ENCODE measurements at places on chromosomes 3 and 15.

GRCh38 chr15:33946152-33946551 is 22.1 kb upstream of the CHRM5 start:
- DNase-seq, result no peak

DNA sequence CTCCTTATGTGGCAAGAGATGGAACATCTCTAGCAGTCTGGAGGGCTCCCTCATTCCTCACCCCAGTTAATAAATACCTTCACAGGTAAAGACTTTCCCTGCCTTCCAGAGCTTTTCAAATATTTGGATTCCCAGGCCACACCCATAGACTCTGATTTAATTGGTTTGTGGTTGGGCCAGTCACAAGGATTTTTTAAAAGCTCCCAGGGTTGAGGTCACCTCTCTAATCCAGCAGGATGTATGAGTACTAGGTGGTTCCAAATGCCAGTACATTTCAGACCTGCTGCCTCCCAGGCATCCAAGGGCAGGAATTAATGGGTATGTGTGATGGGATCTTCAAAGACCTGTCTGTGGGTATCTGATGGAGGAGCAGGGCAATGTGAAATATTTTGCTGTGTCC is 312.8 kb downstream of the CLSTN2 start:
- no peak for DNase-seq

GRCh38 chr3:101212730-101213129 is 107.6 kb downstream of the IMPG2 start:
- DNase-seq, result no peak

- no peak for DNase-seq
Measured at GRCh38 chr15:69082554-69082953, 68.1 kb downstream of the NOX5 start.

DNA sequence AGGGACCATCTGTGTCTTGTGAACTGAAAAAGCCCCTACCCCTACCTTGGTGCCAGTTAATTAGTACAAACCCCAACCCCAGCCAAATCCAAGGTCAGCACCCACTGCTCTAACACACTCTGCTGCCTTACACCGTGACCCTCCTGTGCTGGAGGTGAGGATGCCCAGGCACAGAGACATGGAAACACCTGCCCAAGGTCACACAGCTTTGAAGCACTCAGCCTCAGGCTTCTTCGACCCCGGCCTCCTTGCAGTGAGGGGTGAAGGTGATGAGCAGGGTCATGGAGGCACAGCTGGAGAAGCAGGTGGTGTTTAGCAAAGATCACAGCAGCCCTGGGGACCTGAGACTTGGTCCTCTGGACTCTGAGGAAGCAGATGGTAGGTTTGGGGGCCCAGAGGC is 39.0 kb upstream of the SLC6A6 start:
- no peak for DNase-seq

DNA sequence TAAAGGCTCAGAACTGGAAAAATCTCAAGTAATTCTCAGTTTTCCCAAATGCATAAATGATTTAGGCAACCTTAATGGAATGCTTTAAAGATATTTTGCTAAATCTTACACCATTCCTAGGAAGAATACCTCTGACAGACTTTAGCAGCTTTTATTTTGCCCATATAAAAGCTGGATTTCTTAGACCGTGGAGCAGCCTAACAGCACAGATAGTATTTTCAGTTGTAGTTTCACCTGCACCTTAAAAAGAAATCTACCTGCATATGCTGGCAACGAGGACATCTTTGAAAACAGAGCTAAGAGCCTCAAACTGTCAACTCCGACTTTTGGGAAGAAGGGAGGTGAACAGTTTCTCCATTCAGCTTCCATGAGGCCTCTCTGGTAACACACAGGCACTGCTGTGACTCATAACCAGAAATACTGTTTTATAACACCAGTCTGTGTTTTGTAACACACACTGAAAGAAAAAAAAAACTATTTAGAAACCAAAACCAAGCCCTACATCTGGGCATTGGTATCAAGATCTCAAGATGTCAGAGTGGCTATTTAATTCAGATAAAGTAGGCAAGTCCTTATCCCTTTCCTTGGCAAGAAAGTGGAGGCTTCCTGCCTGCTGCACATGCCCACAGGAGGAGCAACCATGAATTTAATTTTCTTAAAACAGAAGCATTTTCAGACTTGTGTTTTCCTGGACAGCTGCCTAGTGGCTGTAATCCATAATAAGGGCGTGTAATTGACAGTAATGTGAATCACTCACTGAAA is 181.5 kb upstream of the ICE2 start:
- DNase-seq, result no peak

- DNase-seq, result no peak
Measured at GRCh38 chr3:108461661-108462111, 48.7 kb downstream of the MYH15 start.

- no peak for DNase-seq
Measured at GRCh38 chr3:142808103-142808917, 80.6 kb downstream of the PCOLCE2 start.

GRCh38 chr15:42858540-42858939 is 62.0 kb downstream of the TTBK2 start:
- DNase-seq, result no peak

DNA sequence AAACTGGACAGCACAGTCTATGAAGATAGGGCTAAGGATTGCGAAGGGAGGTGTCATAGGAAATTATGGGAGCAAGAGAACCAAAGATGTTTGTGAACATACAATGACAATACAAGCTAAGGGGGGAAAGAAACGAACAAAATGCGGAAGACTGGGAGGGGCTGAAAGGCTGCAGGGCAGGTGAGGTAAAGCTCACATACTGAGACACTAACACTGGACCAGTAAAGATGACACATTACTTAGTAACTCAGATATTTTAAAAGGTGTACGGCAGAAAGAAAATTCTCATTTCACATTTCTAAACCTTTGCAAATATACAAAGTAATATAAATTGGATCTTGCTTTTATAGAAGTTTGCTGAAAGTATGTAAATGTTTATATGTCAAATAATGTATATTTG is 10.1 kb downstream of the CLDND1 start:
- no peak for DNase-seq

- DNase-seq, result no peak
Measured at GRCh38 chr15:76368122-76368621, 31.6 kb downstream of the ISL2 start.

GRCh38 chr3:99846477-99847160 is 29.0 kb downstream of the CMSS1 start:
- DNase-seq, result no peak

GRCh38 chr15:80679804-80680175 is 15.3 kb upstream of the ABHD17C start:
- DNase-seq, result no peak

DNA sequence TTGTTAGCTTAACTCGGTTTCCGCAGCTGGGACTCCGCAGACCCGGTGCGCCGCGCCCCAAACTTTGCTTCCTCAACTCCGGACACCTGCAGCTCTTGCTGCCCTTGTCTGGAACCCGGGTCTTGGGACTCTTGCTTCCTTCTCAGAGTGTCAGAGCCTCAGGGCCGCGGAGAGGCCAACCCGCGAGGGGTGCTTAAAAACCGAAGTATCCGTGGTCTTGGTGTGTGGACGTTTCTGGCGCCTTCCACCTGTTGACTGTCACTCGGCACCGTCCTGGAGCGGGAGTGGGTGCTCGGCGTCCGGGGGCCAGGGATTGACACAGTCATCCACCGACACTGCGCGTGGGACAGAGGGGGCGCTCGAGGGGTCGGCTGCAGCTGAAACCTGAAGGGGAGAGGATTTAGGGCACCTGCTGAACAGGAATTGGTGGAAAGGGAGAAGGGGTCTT is 386 bp downstream of the SQOR start:
- peak; percentile 35 for DNase-seq

- DNase-seq, result no peak
Measured at GRCh38 chr3:42216931-42217333, 49.1 kb downstream of the CCK start.

GRCh38 chr15:69591905-69592508 is 139.4 kb downstream of the RPLP1 start:
- no peak for DNase-seq

DNA sequence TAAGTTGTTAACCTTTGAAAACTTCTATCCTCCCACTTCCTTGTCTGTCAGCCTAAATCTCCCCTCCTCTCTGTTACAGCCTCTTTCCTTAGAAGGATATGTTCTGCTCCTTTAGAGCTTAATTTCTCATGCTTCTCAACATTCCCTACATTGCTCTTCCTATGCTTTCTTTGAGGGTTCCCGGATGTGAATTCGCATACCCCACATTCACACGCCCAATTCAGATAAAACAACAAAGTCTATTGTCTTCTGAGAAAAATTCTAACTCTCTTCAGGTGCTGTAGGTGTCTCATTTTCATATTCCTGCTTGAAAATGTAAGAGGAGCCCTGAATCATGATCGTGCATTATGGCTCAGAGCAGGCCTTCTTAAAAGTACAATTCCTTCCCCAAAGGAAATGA is 171.8 kb upstream of the DPH6 start:
- DNase-seq, result no peak

- no peak for DNase-seq
Measured at GRCh38 chr3:69999140-70000027, at the start of gene SAMMSON. TSS of gene SAMMSON (plus strand) at chr3:69999733.
